ENCODE measurements at places on chromosomes 7 and 10.

DNA sequence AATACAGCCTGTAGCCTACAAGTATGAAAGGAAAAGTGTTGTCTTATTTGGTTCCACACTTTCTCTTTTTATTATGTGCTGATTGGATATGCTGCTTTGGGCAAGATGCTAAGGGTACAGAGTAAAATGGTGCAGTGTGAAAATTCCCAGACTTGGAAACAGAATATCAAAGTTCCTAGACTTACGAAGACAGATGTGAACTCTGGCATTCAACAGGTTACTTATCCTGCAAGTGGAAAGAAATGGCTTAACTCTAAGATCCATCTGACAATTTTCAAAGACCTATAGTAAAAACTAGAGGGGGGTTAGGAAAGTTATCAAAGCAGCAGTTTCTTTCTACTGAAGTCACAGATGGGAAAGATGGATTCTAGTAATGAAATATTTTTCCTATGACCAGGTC lies 24.1 kb downstream of the CUTC start:
- DNase-seq: no peak

DNA sequence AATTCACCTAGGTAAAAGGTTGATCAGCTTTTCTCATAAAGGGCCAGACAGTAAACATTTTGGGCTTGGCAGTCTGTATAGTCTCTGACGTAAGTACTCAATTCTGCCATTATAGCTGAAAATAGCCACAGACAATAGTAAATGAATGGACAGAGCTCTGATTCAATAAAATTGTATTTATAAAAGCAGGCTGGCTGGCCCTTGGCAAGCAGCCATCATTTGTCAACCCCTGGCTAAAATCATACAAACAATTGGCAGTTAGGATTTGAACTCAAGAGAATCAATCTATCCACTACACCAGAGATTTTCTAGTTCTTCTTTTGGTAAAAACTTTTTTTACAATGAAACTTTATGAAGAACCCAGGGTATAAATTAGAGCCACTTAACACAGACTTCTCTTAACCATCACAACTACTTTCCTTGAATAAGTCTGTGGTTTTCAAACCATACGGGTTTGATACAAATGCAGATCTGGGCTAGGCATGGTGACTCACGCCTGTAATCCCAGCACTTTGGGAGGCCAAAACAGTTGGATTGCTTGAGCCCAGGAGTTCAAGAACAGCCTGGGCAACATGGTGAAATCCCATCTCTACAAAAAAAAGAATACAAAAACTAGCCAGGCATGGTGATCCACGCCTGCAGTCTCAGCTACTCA lies 124.5 kb downstream of the SLC16A9 start:
- no peak for DNase-seq

GRCh38 chr10:133454204-133454893 lies 604 bp downstream of the SCART1 start:
- no peak for DNase-seq

GRCh38 chr10:87842776-87843497 lies 20.4 kb downstream of the KLLN start:
- DNase-seq: no peak

DNA sequence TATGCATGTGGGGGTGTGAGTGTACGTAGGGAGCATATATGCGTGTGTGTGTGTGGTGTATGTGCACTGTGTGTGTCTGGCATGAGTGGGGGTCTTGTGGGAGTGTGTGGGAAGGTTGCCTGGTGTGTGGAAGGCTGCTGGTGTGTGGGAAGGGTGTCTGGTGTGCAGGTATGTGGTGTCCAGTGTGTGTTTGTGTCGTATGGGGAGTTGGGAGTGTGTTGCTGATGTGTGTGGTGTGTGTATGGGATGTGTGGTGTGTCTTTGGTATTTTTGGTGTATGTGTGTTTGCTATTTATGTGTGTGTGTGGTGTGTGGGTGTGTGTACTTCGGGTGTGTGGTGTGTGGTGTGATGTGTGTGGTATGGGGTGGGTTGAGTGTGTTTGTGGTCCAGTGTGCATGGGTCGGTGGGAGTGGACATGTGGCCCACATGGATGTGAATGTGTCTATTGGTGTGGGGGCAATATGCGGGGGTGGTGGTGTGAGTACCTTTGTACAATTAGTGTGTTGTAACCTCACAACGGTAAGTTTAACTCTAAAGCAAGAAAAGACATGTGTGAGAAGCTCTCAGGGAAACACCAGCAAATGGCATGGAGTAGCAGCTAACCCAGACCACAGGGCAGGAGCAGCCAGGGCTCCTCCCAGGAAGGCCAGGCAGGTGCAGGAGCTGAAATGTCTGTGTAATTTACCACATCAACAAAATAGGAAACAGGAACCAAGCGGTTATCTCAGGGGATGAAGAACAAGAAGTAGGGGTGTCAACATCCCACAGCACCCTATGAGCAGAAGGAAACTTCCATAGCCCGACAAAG lies 11.9 kb downstream of the ANTXRL start:
- no peak for DNase-seq

DNA sequence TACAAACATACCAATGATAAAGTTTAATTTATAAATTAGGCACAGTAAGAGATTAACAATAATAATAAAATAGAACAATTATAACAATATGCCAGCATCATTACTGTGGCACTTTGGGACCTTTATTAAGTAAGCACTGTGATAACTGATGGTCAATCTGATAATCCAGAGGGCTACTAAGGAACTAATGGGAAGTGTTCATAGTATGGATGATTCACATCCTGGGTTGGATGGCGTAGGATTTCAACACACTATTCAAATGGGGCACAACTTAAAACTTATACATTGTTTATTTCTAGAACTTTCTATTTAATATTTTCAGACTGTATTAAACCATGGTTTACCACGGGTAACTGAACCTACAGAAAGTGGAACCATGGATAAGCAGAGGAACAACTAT lies 90.8 kb downstream of the KIF20B start:
- no peak for DNase-seq

- peak; percentile 9 for DNase-seq
Observed at GRCh38 chr7:44259547-44260457, 59.0 kb downstream of the YKT6 start.

DNA sequence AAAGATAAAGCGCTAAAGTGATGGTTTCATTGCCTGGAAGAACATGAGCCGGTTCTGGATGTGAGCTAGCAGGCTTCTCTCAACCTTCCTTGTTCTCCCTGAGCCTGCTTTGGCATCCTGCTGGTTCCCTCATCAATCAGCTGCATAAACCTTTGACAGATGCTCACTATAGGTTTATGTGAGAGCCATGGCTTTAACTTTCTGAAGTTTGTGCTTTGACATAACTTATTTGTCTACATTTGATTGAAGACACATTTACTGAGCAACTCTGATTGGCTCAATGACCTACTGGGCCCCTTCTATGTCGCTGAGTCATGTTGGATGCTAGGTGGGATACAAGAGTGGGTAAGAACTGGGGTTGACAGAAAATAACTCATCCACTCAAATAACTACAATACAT lies 192.0 kb downstream of the ADAM12 start:
- no peak for DNase-seq

DNA sequence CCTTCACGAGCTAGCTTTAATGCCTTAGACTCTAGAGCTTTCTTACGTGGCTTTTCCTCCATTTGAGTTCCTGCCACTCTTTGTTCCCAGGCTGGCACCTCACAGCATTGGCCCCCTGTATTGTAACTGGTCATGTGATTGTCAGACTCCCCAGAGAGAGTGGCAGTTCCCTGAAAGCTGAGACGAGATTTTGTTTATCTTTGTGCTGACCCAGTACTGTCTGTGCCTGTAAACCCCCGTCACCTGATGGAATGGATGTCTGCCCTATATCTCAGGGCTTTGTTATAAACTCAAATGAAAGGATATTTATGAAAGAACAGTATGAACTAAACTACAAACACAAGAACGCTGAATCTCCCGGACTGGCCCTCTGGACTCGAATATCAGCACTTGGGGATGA lies 13.0 kb downstream of the NOBOX start:
- no peak for DNase-seq

- DNase-seq: no peak
Observed at GRCh38 chr10:7265396-7266123, 145.3 kb downstream of the SFMBT2 start.

DNA sequence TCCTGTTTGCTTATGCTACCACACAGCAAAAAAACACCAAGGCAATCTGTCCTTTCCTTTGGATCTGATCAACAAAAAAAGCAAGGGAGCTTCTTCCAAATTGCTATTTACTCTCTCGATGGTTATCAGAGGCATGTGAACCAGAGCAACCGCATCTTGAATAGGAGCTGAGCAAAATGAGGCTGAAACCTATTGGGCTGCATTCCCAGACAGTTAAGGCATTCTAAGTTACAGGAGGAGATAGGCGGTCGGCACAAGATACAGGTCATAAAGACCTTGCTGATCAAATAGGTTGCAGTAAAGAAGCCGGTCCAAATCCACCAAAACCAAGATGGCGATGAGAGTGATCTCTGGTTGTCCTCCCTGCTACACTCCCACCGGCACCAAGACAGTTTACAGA lies 76.8 kb upstream of the FRMD4A start:
- no peak for DNase-seq

- DNase-seq: no peak
Observed at GRCh38 chr10:44760513-44760912, 150.6 kb upstream of the TMEM72 start.

GRCh38 chr7:158614700-158615099 lies 27.1 kb upstream of the PTPRN2 start:
- DNase-seq: no peak

DNA sequence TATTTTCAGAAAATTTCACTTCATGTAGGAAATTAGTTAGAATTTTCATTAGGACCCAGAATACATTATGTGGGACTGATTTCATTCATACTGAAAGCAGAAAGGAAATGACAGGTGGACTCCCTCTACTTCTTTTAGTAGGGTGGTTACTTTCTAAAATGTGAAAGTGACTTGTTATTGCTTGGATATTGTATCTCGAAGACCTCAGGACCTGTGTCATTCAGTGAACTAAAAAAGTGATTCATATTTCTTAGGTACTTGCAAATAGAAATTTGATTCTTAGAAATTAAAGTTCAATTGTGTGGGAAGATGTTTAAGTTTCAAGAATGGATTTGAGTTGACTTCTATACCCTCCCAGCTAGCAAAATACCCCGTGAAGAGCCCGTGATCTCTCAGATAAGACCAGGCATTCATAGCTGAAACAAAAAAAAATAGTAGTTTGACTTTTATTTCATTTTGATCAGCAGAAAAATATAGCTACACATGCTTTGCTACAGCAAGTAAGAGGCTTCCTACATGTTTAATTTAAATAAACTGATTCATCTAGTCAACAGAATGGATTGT lies 1037.1 kb downstream of the GATA3 start:
- no peak for DNase-seq

DNA sequence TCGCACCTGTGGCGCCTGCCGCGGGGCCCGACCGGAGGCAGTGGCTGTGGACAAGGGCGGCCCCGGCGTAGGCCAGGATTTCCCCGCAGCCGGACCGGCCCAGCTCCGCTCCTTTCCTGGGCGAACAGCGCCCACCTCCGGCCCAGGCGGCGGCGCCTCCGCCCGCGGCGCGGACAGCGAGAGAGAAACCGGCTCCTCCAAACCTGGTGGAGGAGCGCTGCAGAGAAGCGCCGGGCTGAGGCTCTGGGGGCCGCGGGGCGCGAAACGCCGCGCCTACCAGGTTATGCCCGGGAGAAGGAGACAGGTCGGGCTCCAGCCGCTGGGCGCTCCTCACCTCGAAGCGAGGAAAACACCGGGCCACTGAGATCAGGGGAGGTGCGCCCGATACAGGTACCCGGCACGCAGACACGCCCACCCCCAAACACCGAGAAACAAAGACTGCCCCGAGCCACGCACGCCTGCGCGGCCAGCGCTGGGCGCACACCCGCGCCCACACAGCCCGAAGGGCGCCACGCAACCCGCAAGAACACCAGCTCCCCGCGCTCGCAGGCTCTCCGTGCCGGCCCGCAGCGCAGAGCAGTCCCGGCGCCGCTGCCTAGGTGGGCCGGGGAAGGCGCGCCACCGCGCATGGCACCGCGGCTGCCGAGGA lies 3.3 kb downstream of the GRID1 start:
- DNase-seq: no peak

- DNase-seq: no peak
Observed at GRCh38 chr10:11035301-11035991, 17.8 kb downstream of the CELF2 start.

DNA sequence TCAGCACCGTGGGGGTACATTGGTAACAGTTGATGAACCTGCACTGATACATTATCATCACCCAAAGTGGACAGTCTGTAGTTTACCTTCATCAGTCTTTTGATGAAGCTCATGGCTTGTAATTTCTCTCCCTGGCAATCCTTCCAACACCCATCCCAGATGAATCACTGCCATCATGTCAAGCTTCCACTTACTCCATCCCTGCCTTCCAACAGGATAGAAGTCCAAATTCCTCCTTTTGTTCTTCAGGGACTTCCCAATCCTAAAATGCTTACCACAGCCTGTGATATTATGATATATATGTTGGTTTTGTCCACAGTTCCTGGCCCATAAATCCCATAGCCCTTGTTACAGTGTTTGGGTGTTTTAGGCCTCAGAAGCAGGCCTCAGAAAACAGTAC lies 16.1 kb downstream of the SNX10 start:
- no peak for DNase-seq

- DNase-seq: no peak
Observed at GRCh38 chr7:157738066-157738460, 401.3 kb downstream of the DNAJB6 start.

DNA sequence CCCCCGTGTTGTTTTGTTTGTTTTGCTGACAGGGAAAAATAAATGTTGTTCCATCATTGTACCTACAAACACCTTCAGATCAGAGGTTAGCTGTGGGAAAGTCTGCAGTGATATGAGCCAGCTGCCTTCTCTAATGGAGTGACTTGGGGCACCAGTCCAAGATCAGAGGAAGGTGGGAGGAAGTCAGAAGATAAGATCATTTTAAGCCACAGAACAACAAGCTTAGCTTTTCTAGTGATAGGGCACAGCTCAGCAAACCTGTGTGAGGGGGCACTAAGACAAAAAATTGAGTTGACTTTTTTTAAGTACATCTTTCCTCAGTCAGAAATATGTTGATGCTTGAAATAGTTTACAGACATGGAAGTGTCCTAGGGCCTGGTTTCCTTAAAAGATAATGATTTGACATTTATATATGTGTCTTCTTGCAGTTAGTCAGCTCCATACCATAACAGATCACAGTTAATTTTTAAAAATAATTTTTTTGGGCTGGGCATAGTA lies 240.3 kb upstream of the KAT6B start:
- peak; percentile 15 for DNase-seq

DNA sequence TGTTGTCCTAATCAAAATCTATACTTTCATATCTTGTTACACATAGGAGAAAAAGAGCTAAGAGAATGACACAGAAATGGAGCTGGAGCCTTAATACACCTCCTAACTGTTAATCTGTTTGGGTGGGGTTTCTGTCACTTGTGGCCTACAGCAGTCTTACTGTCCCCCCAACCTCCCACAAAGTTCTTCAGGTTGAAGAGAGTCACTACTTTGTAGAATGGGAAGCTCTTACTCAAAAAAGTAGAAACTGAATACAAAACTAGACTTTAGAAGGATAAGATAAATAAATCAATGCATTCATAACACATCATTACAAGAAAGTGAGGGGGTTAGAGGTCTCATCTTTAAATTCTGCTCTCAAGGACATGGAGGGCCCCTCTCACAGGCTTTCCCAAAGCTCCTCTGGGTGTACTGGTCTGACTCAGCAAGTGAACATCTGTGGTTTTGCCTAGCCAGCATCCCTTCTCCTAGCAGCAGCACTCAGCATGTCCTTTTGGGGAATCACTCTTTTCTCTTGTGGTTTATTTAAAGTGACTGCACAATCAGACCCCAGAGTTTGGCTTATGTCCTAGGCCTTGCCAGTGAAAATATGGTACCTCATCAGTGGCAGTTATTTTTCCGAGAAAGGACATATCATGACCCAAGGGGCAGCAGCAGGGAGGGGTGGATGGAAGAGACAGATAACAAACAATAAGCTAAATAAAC lies 2.0 kb upstream of the BLVRA start:
- peak; percentile 9 for DNase-seq

Data from stimulated activated CD4-positive, alpha-beta T cell treated with anti-CD3 and anti-CD28 coated beads, Interleukin-12 subunit alpha, Interleukin-12 subunit beta, amount 100 ng/mL, for 48 hours (primary cell).